Stimulated activated CD8-positive, alpha-beta memory T cell treated with anti-CD3 and anti-CD28 coated beads, Interleukin-4, amount 100 ng/mL, for 1 hour (primary cell): ENCODE measurements at places on chromosomes 16 and 17.

GRCh38 chr17:38416840-38417209, 11.4 kb upstream of the ARHGAP23 start:
- DNase-seq = no peak

DNA sequence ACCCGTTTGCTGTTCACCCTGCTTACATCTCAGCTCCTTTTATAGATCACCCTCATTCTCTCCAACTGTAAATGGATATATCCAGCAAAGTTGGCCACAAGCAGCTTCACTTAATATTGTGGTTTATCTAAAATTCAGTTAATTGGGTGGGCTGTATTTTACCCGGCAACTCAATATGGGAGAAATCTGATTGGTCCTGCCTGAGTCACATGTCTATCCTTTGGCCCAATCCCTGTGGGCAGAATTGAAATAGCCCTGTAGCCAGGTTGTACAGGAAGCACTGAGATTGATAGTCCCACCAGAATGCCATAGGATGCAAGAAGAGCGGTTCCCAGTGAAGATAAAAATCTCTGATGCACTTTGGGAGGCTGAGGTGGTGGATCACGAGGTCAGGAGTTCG, 73.2 kb downstream of the AIPL1 start:
- DNase-seq = no peak

GRCh38 chr17:79752175-79752574, 21.4 kb downstream of the ENPP7 start:
- no peak for DNase-seq

GRCh38 chr17:48173191-48173984, 65.8 kb downstream of the SNX11 start:
- no peak for DNase-seq

DNA sequence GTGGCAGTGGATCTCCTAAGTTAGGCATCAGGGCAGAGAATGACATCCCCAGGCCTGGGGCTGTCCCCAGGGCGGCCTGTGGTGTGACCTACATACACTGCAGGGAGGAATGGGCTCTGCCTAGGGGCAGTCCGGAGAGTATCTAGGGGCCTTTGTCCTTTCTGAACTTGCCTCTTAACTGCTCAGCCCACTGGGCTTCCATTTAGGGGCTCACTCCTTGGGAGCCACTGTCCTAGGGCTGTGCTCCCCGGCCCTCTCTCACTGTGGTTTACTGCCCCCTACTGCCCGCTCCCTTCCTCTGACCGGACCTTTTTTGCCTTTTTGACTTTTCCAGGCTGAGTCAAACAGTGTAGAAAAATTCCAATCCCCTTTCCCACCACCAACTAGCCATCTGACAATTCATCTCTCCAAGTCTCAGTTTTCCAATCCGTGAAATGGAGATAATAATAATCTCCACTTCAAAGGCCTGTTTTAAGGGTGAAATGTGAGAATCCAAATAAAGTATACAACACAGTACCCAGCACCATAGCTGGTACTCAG, 66.8 kb downstream of the DNAH3 start:
- DNase-seq = peak; percentile 14

GRCh38 chr17:16381496-16381820, 567 bp downstream of the UBB start:
- DNase-seq = no peak

GRCh38 chr17:82684228-82684841, 14.2 kb downstream of the RAB40B start:
- DNase-seq = no peak

DNA sequence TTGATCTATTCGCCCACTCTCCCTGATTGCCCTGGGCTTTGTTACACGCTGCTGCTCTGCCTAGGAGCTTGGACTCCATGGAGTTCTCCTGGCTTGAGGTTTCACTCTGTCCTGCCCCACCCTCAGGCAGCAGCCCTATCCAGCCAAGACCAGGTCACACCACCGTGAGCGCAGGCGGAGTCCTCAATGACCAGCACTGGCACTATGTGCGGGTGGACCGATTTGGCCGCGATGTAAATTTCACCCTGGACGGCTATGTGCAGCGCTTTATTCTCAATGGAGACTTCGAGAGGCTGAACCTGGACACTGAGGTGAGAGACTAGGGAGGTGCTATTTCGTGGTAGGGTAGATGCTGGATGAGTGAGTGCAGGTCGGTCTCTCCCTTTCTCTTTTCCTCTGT, 3.5 kb downstream of the CNTNAP1 start:
- no peak for DNase-seq

DNA sequence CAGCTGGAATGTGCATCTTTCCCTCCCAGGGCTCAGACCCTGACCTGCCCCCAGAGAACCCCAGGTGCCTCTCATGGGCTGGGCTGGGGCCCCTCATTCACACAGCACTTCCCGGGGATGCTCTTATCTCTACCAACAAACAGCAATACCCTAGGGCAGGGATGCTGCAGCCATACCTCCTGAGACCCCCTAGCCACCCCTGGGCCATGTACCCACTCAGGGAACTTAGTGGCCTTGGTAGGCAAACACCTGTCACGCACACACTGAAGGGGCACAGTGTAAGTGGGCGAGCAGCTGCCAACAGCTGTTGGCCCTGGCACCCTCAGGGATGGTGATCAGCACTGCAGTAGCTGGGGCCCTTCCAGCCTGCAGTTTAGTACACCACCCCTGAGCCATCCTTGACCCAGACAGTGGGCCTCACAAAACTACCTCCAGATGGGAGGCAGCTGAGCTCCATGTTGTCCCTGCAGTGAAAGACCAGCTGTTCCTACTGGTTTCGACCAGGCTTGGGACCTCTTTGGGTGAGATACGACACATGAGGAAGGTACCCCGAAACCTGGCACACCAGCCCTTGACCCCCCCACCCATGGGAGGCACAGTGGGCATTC, 1723.6 kb downstream of the TP53TG3F start:
- DNase-seq = no peak

DNA sequence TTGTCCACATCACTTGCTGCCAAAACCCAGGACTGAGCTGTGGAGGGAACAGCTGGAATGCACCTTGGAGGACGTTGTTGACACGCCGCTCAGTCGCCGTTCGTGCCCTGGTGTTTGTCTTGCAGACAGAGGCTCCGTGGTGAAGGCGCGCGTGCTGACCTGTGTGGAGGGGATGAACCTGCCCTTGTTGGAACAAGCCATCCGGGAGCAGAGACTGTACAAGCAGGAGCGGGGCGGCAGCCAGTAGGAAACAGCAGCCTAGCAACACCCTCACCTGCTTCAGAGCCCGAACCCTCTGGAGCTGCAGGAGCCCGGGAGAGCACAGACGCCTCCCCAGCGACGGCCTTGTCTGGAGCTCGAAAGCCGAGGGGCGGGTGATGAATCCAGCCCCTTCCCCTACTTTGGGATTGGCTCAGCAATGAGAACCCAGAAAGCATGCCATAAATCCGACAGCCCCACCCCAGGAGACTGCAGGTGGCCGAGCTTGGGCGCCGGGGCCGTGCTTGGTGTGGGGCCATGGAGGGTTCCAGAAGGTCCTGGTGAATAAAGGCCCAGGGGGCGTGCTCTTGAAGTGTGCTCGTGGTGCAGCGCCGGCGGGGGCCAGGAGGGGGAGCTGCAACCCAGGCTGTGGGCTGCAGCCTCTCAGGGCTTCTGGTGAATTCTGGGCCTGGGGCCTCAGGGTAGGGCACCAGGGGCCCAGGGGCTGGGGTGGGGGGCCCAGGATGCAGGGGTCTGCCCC, 470 bp upstream of the CDK3 start:
- DNase-seq = no peak

GRCh38 chr17:73118139-73118538, 25.7 kb upstream of the SLC39A11 start:
- no peak for DNase-seq

- no peak for DNase-seq
Measured at GRCh38 chr17:74464730-74465377, 1.6 kb upstream of the CD300A start.

GRCh38 chr17:28268610-28269313, 50.2 kb upstream of the TMEM97 start:
- DNase-seq = no peak

DNA sequence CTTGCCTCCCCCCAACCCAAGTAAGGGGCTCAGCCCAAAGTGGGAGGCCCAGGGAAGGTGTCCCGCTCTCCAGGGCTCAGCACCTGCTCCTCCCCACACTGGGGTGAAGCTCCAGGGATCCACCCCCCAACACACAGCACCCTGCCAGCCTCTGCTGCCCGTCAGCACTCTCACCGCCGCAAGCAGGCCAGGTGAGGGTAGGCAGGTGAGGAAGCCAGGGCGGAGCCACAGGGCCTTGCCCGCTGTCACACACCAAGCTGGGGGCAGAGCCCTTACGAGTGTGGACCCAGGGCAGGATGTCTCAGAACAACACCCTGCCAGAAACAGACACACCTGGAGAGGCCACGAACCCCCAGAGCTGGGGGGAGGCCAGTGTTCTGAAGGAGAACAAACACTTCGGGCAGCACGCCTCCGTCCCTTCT, 19.5 kb downstream of the PLLP start:
- DNase-seq = no peak

- no peak for DNase-seq
Measured at GRCh38 chr17:47275245-47275984, 21.8 kb downstream of the ITGB3 start.

DNA sequence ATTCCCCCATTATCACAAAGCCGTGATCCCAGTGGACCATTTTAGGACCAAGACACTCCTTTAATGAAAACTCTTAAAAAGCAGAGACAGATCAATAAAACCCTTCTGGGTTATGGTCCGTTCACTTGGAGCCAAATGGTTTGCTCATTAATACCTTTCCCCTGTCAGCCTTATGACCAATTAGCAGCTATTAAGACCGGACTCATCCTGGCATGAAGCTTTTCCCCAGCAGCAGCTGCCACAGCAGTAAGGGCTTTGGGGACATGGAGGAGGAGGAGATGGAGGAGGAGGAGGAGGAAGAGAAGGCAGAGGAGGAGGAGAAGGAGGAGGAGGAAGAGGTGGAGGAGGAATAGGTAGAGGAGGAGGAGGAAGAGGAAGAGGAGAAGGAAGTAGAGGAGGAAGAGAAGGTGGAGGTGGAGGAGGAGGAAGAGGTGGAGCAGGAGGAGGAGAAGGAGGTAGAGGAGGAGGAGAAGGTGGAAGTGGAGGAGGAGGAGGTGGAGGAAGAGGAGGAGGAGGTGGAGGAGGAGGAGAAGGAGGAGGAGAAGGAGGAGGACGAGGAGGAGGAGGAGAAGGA, 50.1 kb upstream of the IRX3 start:
- DNase-seq = no peak

GRCh38 chr17:82880620-82881323, 41.0 kb upstream of the ZNF750 start:
- no peak for DNase-seq
